Left renal pelvis (tissue), 4 donors: ENCODE measurements at places on chromosomes 12 and 14.

- no peak for DNase-seq
Observed at GRCh38 chr14:72186523-72186922, 254.3 kb downstream of the RGS6 start.

DNA sequence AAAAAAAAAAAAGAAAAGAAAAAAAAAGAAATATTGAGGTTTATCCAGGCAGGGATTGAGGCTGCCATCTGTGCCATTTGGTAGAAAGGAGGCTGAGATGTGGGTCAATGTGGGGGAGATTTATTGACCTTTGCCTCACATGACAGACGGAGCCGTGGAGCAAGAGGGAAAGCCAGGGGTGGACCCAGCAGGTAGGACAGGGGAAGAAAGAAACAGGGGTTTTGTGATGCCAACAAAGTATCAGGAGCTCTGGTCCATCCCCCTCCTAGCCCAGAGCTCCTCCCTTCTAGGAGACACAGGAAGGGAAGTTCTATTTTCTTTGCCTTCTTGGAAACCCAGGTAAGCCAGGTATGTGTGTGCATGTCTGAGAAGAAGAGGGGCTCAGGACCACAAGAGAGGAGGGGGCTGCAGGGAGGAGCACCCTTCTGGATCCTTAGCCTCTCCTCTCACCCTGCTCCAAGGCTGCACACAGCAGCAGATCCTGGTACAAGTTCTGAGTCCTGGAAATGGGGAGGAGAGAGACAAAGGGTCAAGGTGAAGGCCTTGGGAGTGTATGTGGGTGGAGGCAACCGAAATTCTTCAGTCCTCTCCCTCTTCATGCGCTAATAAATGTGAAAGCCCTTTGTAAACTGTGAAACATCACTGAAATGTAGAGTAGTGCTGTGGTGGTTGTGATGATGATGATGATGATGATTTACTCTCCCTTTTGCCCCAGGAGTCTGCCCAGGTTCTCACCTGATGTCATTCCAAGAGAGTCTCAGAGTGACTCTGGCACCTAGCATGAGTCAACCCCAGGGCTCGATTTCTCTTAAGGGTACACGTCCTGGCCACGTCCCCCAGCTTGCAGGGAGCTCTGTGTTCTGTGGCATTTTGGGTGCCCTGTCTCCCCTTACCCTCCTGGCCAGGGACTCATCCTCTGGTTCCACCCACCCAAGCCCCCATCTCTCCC is 26.3 kb downstream of the ZFP36L1 start:
- no peak for DNase-seq

GRCh38 chr14:99718031-99718810 is 34.1 kb downstream of the CYP46A1 start:
- no peak for DNase-seq

- DNase-seq: no peak
Observed at GRCh38 chr12:28242496-28243309, 52.4 kb downstream of the CCDC91 start.

DNA sequence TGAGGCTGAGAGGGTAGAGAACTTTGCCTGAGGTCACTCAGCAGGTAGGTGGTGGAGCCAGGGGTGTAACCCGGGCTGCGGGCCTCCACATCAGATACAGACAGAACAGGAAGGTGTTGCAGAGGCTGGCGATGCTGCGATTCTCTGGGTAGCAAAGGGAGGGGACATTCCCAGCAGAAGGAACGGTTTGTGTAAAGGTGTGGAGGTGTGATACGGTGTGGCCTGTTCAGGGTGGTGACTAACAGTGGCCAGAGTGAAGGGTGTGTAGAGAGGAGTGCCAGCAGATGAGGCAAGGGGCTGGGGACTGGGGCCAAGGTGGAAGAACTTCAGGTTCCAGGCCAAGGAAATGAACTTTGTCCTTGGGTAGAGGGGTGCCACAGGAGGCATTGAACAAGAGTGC is 18.2 kb upstream of the FAIM2 start:
- no peak for DNase-seq

- no peak for DNase-seq
Observed at GRCh38 chr12:53058674-53059433, 9.0 kb downstream of the TNS2 start.
